ENCODE measurements at places on chromosomes 12 and 14. TPM values are rescaled to one million over a fixed set of nuclear protein-coding genes. Genes with fewer than 3 reads are reported as not detected.
A peak's percentile ranks its signal among the peaks of the same experiment; 100 is the strongest.

Gene GAPDH
- total RNA-seq: 3,951 TPM

Gene IQSEC3
- 4.0 TPM for total RNA-seq

Gene FAM90A1
- 0.63 TPM for total RNA-seq

Gene MGP
- total RNA-seq: 4.0 TPM

GRCh38 chr14:86003998-86004397 lies 474.1 kb downstream of the FLRT2 start:
- no peak for DNase-seq

GRCh38 chr12:102816816-102817434 lies 100.1 kb downstream of the PAH start:
- no peak for DNase-seq

DNA sequence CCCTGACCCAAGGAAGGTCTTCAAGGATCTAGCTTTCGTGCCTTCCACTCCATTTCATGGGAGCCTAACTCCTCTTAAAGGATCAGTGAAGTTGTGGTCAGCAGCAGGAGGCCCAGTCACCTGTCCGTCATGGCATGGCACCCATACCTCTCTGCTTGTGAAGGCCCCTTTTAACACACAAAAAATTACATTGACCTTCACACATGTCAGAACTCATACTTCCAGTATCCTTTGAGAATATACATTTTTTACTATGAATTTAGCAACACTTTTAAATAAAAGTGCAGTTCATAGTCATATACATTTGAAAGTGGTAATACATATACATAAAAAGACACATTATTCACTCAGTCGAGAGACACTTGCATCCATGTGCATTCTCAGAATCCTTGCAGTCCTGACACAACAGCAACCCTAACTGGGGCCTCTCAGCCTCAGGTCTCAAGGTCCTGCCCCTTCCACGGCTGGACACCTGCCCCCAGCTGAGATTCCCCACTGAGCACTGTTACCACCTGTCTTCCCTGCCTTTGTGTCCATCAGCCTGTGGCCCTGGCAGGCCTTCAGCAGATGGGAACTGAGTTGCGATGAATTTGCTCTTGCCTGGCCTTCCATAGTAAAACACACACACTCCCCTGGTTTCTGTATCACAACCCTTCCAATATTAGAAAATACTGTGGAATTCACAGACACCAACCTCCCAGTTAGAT lies 3.7 kb upstream of the KRT3 start:
- no peak for DNase-seq

Gene ISCA2
- 12.1 TPM for total RNA-seq

- DNase-seq: no peak
Observed at GRCh38 chr14:92507174-92507768, 6.3 kb upstream of the RIN3 start.

GRCh38 chr14:85587151-85587711 lies 57.3 kb downstream of the FLRT2 start:
- peak; percentile 54 for DNase-seq

- no peak for DNase-seq
Observed at GRCh38 chr12:77010691-77011548, 54.4 kb downstream of the E2F7 start.

Gene SNRNP35
- 9.3 TPM for total RNA-seq

- no peak for DNase-seq
Observed at GRCh38 chr14:98170575-98170974, 1101.4 kb downstream of the BCL11B start.

GRCh38 chr14:99192028-99192621 lies 79.9 kb downstream of the BCL11B start:
- DNase-seq: peak; percentile 10

DNA sequence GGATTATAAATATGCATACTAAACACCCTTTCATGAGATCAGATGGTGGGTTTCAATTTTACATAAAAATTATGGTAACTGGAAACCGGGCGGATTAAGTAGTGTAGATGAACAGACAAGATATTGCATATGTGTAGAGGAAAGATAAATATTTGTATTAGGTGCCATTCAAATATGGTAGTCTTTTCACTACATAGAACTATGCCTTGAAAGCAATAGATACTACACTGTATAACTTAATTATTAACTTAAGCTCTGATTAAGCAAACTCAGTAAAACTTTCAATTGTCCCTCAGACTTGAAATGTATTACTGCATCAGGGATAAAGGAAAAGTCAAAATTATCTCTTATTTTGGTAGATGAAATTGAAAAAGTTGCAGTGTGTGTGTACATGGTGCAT lies 1.9 kb downstream of the PTPN21 start:
- no peak for DNase-seq

GRCh38 chr12:26118308-26118707 lies 6.5 kb downstream of the BHLHE41 start:
- no peak for DNase-seq

DNA sequence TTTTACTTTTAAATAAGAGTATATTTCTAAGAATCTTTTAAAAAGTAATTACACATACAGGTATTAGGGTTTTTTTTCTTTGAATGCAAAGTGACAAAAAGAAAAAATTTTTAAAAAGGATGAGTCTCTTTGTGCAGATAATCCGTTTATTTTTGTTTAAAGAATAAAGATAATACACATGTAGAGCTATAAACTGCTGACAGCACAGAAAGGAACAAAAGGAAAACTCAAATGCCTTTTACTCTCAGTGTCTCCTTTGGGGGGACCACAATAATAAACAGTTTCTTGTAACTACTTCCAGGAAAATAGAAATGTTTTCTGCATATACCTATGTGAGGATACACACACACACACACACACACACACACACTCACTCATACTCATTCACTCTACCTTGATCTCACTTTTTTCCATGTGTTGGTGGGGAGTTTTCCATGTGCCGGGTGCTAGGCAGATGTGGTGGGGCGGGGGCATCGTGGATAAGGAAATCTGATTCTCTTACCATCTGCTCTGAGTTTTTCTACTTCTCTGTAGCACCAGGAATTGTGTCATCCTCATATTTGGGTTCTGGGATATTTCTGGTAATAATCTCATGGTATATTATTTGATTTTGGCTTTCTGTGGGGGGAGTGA lies 58.1 kb downstream of the KCTD10 start:
- DNase-seq: no peak

DNA sequence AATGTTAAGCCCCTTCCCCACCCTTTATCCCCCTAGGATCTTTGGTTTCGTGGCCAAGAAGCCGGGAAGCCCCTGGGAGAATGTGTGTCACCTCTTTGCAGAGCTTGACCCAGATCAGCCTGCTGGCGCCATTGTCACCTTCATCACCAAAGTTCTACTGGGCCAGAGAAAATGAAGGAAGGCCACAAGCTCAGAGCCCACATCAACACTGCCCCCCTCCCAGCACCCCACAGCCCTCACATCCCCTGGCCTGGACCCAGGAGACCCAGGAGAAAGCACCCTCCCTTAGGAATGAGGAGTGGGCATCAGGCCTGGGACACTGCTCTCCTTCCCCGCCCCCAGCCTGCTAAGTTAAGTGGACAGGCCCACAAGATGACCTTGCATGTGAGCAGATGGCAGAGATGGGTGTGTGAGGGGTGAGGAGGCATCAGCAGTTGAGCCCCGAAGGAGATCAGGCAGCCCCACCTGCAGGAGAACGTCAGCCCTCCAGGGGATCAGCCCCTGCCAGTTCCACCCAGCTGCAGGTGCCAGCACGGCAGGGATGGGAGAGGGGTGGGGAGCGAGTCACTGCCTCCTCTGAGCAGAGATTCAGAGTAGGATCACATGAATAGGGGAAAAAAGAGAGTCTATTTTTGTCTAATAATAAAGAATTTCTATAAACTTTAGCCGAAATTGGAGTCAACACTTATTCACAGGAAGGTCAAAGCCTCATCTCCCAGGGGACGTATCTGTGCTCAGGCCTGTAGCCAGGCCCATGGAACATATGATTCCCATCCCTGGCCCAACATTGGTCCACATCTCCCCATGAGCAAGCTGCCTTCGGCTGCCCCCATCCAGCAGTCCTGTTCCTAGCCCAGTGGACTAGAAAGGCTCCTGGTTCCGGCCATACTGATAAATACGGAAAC lies 14.1 kb downstream of the TNS2 start:
- no peak for DNase-seq

Gene KRT6B
- total RNA-seq: not detected

All from kidney epithelial cell (primary cell).